Peyer's patch (tissue), 4 donors: ENCODE measurements at places on chromosomes 3 and 15. TPM values are rescaled to one million over a fixed set of nuclear protein-coding genes. Genes with fewer than 3 reads are reported as not detected.
A peak's percentile ranks its signal among the peaks of the same experiment; 100 is the strongest.

TRH gene
- not detected for total RNA-seq

ONECUT1 gene
- not detected for total RNA-seq

KLHL6 gene
- 53.6 TPM for total RNA-seq

GAP43 gene
- total RNA-seq: 1.9 TPM

DNA sequence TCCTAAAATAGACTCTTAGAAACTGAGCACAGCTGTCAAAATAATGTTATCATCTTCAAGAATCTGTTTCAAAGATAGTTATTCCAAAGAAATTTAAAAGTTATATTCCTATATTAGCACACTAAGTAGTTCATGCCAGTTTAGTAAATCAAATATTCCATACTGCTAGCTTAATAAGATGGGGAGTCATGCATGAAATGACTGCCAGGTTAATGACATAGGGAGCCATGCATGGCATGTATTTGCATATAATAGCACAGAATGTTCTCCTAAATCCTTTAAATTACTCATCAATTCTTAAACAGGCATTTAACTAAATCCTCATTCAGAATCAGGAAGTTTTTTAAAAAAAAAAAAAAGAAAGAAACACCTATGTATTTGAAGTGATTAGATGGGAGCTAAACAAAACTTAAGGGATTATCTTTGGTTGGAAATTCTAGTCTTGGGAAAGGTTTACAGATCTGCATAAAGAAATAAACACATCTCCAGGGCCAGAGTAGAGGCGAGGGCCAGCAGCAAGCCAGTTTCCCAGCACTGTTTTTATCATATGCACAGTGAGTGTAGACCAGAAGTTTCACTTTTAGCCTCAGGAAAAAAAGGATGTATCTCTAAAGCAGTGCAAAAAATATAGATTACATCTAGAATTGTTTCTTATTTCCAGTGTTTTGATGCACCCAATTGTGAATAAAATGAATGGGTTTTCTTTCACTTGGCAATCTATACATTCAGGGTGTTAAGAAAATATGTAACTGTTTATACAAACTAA is 366.4 kb upstream of the AGTR1 start:
- no peak overlapping the region for H3K4me3 ChIP-seq
- DNase-seq: no peak
- no peaks in the 10 kb centered on the region for H3K27me3 ChIP-seq

- no peaks in the 10 kb centered on the region for H3K36me3 ChIP-seq
- DNase-seq: no peak
- peaks cover 7% of the 10 kb centered on the region for H3K4me1 ChIP-seq
Observed at GRCh38 chr3:160403028-160403545, 3.6 kb downstream of the SMC4 start.

GRCh38 chr3:185149591-185149990 is 3.3 kb downstream of the C3orf70 start:
- H3K4me3 ChIP-seq: no peak overlapping the region
- no peaks in the 10 kb centered on the region for H3K36me3 ChIP-seq
- no peak for DNase-seq

GRCh38 chr3:161568671-161569070 is 72.1 kb downstream of the OTOL1 start:
- H3K4me1 ChIP-seq: no peaks in the 10 kb centered on the region
- no peak overlapping the region for H3K4me3 ChIP-seq
- DNase-seq: no peak
- H3K27me3 ChIP-seq: no peaks in the 10 kb centered on the region
- no peak overlapping the region for H3K27ac ChIP-seq

- no peak overlapping the region for H3K4me3 ChIP-seq
- no peak overlapping the region for H3K27ac ChIP-seq
- no peak for DNase-seq
- no peaks in the 10 kb centered on the region for H3K36me3 ChIP-seq
- no peaks in the 10 kb centered on the region for H3K27me3 ChIP-seq
- no peaks in the 10 kb centered on the region for H3K4me1 ChIP-seq
Observed at GRCh38 chr3:126339466-126339865, 17.7 kb downstream of the KLF15 start.

- H3K36me3 ChIP-seq: no peaks in the 10 kb centered on the region
- H3K4me3 ChIP-seq: no peak overlapping the region
- no peak for DNase-seq
- H3K27me3 ChIP-seq: no peaks in the 10 kb centered on the region
- no peaks in the 10 kb centered on the region for H3K4me1 ChIP-seq
Observed at GRCh38 chr15:63857461-63857856, 23.7 kb upstream of the HERC1 start.

DNA sequence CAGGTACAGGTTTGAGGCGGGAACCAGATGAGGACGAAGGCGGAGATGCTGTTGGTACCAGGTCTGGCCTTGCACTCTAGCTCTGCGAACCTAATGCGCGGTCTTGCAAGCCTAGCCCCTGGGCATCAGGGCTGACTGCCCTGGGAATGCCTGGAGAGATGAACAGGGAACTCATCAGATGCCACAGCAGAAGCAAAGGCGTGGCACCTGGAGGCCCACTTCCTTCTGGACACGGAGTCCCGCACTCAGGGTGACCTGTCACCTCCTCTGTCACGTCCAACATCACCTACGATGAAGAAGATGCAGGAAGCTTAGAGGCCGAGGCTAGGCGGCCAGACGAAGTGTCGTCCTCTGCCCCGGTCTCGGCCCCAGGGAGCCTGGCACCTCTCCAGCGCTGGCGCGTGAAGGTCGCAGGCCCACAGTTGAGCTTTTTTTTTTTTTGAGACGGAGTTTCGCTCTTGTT is 9.4 kb downstream of the RPLP1 start:
- no peaks in the 10 kb centered on the region for H3K27me3 ChIP-seq
- peak overlapping the region; percentile 89 for H3K27ac ChIP-seq
- peak overlapping the region; percentile 64 for H3K4me3 ChIP-seq
- H3K36me3 ChIP-seq: no peaks in the 10 kb centered on the region
- H3K4me1 ChIP-seq: peaks cover 20% of the 10 kb centered on the region
